ENCODE measurements at places on chromosomes 6 and 20.

- DNase-seq: no peak
These were observed 9.9 kb downstream of the MDFI start for GRCh38 chr6:41648070-41648585.

- no peak for DNase-seq
These were observed 8.6 kb upstream of the FAM110A start for GRCh38 chr20:824916-825315.

GRCh38 chr6:52400313-52401041, 19.7 kb upstream of the EFHC1 start:
- no peak for DNase-seq

DNA sequence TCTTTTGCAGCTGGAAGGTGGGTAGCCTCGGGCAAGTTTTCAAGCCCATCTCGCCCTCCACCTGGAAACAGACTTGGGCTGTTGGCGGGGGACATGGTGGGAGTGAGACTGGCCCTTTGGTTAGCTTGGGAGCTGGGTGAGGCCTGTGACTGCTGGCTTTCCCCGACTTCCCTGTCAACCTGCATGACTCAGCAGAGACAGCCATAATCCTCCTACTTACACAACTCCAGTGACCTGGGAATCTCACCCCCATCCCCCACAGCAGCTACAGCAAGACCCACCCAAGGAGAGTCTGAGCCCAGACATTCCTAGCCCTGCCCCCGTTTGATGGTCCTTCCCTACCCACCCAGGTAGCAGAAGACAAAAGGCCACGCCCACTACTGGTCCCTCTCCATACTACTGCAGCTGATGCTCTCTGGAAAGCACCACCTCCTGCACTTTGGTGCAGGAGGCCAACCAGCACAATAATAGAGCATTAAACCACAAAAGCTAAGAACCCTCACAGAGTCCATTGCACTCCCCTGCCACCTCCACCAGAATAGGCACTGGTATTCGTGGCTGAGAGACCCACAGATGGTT, 188.4 kb downstream of the TRDN start:
- no peak for DNase-seq

- DNase-seq: no peak
These were observed 529.6 kb upstream of the RNF217 start for GRCh38 chr6:124432620-124433019.

- no peak for DNase-seq
These were observed 724.2 kb downstream of the CD109 start for GRCh38 chr6:74420221-74420620.

DNA sequence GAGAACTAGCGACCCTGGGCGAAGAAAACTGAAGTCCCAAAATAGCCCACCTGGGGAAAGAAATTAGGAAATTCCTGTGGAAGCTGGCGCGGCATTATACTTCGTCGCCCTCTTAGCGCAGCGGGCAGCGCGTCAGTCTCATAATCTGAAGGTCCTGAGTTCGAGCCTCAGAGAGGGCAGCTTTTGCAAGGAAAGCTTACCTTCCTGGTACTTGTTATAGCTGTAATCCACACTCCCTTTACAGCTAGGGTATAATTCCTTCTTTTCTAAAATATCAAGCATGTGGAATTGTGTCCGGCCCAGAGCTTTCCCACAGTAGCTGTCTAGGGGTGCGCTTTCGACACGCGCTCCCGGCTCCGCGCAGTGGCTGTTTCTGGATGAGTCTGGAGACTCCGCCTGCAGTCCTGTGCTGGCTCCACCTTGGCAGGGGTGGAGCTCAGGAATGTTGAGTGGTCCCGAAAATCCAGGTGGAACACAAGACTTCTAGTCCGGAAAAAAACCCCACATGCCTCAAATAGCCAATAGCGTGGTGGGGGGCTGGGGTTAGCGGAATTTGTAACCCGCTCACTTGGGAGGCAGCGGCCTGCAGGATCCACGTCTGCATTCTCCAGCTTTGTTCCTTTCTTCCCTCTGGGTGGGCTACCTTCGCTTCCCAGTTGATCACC, 83.7 kb upstream of the ZNF322 start:
- DNase-seq: no peak

- DNase-seq: no peak
These were observed 322.2 kb downstream of the FARS2 start for GRCh38 chr6:5583528-5583927.

GRCh38 chr20:45283551-45284057, 23.0 kb upstream of the RBPJL start:
- DNase-seq: no peak

DNA sequence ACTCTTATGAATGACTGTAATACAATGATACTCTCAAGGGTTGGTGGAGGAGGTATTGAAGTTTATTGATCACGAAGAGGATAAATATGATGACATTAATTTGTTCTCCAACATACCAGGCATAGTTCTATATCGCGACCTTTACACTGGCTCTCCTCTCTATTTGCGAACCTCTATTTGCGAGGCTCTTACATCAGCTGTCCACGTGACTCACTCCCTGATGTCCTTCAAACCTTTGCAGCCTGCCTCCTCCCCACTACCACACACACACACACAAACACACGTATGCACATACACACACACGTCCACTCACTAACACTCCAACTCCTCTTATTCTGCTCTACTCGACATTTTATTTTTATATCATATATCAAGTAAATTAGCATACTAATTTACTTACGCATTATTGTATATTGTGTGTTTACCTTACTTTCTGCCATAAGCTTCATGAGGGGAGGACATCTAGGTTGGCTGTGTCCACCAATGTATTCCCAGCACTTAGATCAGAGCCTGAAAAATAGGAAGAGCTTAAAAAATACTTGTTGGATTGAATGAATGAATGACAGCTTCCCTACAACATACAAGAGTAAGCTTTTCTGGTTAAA, 53.3 kb upstream of the TNFRSF21 start:
- no peak for DNase-seq

DNA sequence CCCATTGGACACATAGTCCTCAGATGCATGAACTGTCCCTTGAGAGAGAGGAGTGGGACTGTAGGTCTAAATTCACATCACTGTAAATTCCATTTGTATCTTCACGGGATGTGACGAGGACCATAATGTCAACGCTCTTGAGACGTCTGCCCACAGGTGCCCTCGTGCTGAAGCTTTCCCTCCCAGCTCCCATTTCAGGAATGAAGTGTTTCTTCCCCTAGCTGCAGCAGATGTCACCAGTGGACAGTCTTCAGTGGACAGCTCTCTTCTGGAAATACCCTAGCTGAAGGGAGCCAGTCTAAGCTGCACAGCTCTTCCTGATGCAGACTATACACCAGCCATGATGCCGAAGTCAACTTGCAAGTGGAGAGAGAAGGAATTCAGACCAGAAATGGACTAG, 217.4 kb upstream of the ECI2 start:
- DNase-seq: no peak

GRCh38 chr20:51059862-51060261, 37.0 kb upstream of the KCNG1 start:
- no peak for DNase-seq

- DNase-seq: no peak
These were observed 561.7 kb downstream of the KIF16B start for GRCh38 chr20:16011519-16011918.

- no peak for DNase-seq
These were observed 811.9 kb downstream of the MAFB start for GRCh38 chr20:39876976-39877635.

DNA sequence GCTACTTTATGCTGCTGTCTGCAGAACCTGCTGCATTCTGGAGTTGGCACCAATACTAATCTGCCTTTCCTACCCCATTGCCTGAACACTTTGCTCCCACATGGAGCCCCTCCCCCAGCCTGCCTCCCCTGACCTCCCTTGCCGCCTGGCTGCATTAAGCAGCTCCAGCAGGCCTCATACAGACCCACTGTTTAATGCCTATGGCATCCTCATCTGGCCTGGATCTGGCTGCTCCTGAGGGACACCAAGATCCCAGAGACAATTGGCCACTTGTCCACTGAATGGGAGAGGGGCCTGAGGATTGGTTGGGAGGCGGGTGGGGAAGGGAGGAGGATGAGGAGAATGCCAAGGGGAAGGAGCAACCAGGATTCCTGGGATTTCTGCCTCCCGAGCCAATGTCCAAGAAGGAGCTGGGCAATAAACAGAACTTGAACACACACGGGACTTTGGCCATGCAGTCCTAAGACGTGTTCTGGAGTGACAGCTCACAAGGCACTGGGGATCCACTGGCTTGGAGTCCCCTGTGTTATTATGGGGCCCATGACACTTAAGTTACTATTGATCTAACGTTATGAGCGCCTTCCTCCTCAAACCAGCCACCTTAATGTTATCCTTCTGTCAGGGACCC, 10.4 kb upstream of the KCNK5 start:
- no peak for DNase-seq

DNA sequence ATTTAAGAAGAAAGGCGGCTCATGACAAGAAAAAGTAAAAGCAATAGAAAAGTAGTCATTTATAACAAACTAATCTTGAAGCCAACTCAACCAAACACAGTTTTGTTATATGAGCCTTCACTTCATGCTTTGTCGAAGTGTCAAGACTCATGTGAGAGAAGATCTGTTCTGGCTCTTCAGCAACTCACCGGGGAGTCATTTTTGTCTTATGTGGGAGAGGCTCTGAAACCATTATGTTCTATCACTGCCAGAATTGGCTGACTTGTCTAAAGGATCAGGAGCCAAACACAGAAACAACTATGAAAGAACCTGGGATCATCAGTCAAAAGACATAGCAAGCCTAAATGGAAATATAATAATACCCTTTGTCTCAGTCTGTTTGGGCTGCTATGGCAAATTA, 105.2 kb downstream of the CDK19 start:
- DNase-seq: no peak

- no peak for DNase-seq
These were observed 139.6 kb downstream of the AIG1 start for GRCh38 chr6:143200167-143200770.

DNA sequence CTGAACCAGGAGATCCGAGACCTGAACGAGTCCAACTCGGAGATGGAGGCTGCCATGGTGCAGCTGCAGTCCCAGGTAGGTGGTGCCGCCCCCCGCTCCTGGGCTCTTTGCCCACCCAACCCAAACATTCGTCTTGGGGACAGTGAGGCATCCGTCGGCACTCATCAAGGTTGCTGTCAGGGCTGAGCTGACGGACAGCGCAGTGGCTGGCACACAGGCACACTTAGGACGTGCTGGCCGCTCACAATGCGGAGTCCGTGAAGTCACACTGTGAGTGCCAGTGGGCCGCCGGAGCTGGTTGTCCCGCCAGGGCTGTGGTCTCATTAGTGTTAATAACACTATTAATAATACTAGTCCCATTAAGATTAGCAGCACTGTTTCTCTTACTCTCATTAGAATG, 18.2 kb upstream of the PCMTD2 start:
- DNase-seq: no peak

GRCh38 chr20:50347284-50348063, 156.8 kb downstream of the CEBPB start:
- DNase-seq: no peak

GRCh38 chr6:45555981-45556771, 178.4 kb upstream of the SUPT3H start:
- no peak for DNase-seq

DNA sequence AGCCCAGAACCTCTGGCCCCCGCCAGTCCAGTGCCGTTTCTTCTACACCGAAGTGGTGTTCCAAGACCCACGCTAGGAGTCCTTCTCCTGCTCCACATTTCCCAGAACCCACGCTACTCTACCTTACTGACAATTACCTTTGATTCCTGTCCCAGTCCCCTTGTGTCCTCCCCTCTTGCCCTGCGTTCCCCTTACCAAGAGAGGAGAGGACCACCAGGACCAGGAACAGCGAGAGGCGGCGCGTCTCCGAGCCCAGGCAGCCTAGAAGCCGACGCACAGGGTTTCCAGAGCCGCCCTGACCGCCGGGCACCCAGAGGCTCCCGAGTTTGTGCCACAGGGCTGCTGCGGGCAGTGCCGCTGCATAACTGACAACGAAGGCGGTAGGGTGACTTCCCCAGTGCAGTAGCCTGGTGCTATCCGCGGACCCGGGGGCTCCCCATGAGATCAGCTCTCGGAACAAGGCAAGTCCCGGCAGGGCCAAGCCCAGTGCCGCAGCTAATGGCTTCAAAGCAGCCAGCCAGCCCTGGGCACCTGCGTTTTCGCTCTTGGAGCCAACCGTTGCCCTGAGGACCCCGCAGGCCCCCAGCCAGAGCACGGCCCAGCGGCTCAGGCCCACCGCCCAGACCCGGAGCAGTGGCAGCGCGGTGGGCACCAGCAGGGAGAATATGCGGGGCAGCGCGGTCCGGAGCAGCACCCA, 512 bp downstream of the TAP1 start:
- no peak for DNase-seq

DNA sequence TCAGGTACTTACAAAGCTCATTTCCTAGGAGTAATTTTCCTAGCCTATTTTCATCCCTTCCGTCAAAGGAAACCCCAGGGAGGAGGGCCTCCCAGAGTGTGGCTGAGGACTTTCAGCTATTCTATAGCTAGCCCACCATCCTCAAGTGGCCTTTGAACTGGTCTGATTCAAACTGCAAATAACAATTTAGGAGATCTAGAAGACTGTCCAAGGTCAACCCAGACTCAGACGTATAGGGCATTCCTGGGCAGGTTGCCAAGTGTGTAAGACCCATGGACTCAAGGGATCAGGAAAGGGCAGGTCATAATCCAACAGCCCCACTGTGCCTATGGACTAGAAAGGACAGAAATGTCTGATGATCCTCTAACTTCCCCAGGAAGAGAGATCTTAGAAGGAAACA, 2.1 kb upstream of the RRAGD start:
- no peak for DNase-seq

DNA sequence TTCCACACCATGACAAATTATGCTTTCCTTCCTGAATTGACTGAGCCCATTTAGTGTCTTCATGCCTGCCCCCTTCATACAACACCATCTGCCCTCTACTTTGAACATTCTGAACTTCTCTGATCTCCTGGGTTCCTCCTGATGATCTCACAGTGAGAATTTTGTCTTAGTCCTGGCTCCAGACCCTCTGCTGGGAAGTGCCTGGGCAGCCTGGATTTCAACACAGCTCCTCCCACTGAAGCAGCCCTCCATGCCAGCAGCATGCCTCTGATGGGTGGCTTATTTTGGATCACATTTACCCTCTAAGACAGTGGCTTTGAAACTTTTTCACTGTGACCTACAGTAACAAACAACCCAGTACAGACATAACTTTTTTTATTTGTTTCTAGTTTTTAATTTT, 41.5 kb downstream of the DSE start:
- no peak for DNase-seq

GRCh38 chr6:130183271-130184222, 39.2 kb downstream of the SAMD3 start:
- DNase-seq: no peak

Data from stimulated activated CD4-positive, alpha-beta T cell treated with anti-CD3 and anti-CD28 coated beads, Interleukin-15, amount 100 ng/mL, for 48 hours (primary cell).